Effector memory CD4-positive, alpha-beta T cell (primary cell): ENCODE measurements at places on chromosomes 11 and 22.

GRCh38 chr11:64000026-64000739, 13.9 kb downstream of the OTUB1 start:
- DNase-seq = peak; percentile 58

- no peak for DNase-seq
These were observed 28.0 kb upstream of the KRTAP5-6 start for GRCh38 chr11:1668911-1669473.

- no peak for DNase-seq
These were observed 14.7 kb downstream of the LUZP2 start for GRCh38 chr11:24511511-24511910.

DNA sequence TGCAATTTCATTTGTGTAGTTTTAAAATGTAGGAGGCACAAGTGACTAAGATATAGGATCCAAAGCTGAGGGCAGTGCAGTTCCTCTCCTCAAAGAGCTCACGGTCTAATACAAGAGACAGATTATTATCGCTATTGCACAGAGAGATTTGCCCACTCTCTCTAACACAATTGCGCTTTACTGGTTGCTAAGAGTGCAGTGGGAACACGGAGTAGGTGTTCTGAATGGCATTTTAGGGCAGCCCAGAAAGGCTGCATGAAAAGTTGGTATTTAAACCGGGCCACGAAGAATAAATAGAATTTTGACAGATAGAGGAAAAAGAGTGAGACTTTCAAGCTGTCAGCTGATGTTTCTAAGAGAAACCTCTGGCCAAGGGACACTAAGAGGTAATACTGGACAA, 79.5 kb downstream of the BLID start:
- DNase-seq = no peak

- peak; percentile 56 for DNase-seq
These were observed 8.8 kb downstream of the CXCR5 start for GRCh38 chr11:118892514-118892913.
